CD4-positive, alpha-beta memory T cell (primary cell): ENCODE measurements at places on chromosomes 4 and X. TPM values are rescaled to one million over a fixed set of nuclear protein-coding genes. Genes with fewer than 3 reads are reported as not detected.

GRCh38 chr4:25986807-25987206 is 72.8 kb downstream of the SMIM20 start:
- DNase-seq: no peak

GRCh38 chr4:137082061-137082460 is 450.2 kb downstream of the PCDH18 start:
- DNase-seq: no peak

GRCh38 chr4:27835851-27836250 is 975.2 kb downstream of the STIM2 start:
- no peak for DNase-seq

- DNase-seq: no peak
These were observed 1344.5 kb upstream of the PCDH7 start for GRCh38 chr4:29375716-29376115.

Gene ZAR1
- not detected for total RNA-seq

GRCh38 chr4:104756837-104757236 is 262.1 kb upstream of the CXXC4 start:
- no peak for DNase-seq

- no peak for DNase-seq
These were observed 65.8 kb downstream of the AFAP1 start for GRCh38 chr4:7873881-7874280.

GRCh38 chr4:127782025-127782274 is 172 bp upstream of the HSPA4L start:
- DNase-seq: no peak

GRCh38 chrX:636981-637659 is 6.5 kb downstream of the SHOX start:
- DNase-seq: no peak

- no peak for DNase-seq
These were observed 10.0 kb upstream of the PPA2 start for GRCh38 chr4:105483840-105484239.

GRCh38 chr4:55876387-55876786 is 22.9 kb downstream of the EXOC1 start:
- no peak for DNase-seq

Gene POU3F4
- not detected for total RNA-seq

Gene SPATA4
- total RNA-seq: not detected

GRCh38 chr4:72397314-72397713 is 171.7 kb downstream of the ADAMTS3 start:
- no peak for DNase-seq

GRCh38 chr4:85218756-85219155 is 252.3 kb upstream of the WDFY3 start:
- DNase-seq: no peak

Gene PAGE4
- total RNA-seq: not detected

Gene CAPN6
- total RNA-seq: not detected

Gene USP17L27
- total RNA-seq: not detected

Gene DRP2
- total RNA-seq: not detected

Gene APBB2
- 0.50 TPM for total RNA-seq

Gene CSN1S1
- not detected for total RNA-seq

GRCh38 chr4:14152834-14153519 is 525.5 kb upstream of the BOD1L1 start:
- DNase-seq: no peak

Gene NDST4
- total RNA-seq: not detected

- DNase-seq: no peak
These were observed 64.7 kb downstream of the TMEM156 start for GRCh38 chr4:38967260-38968095.

GRCh38 chr4:2891294-2891693 is 47.6 kb downstream of the ADD1 start:
- DNase-seq: no peak

Gene SLC26A1
- 1.6 TPM for total RNA-seq

Gene HPGDS
- total RNA-seq: 0.33 TPM

DNA sequence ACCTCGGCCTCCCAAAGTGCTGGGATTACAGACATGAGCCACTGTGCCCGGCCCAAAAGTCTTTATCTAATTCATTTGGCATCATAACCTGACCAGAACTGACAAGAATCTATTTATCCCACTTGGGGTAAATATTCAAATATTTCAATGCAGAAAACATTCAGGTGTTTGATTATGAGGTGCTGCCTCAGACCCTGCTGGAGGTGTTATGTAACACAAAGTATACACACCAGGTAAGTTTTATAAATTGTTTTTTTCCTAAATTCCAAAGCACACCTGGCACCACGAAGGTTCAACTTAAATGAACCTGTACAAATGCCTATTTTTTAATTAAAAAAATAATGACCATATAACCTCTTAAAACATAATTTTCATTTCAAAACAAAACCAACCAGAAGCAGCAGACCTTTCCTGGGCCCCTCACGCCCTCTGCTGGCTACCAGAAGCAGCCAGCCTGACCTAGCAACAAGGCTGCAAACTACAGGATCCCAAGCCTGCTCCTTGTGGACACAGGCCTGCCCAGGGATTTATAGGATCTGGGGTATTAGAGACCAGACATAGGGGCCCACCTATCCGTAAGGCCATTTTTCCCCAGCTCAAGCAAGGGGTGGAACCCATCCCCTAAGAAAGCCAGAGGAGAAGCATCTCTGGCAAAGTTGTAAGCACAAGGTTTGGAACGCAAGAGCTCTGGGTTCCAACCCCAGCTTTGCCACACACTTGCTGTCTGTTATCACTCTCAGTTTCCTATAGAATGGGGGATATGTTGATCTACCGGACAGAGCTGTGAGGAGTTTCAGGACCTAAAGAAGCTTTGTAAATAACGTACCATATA is 11.7 kb downstream of the OTUD5 start:
- DNase-seq: peak; percentile 62

Gene TMEM47
- not detected for total RNA-seq

DNA sequence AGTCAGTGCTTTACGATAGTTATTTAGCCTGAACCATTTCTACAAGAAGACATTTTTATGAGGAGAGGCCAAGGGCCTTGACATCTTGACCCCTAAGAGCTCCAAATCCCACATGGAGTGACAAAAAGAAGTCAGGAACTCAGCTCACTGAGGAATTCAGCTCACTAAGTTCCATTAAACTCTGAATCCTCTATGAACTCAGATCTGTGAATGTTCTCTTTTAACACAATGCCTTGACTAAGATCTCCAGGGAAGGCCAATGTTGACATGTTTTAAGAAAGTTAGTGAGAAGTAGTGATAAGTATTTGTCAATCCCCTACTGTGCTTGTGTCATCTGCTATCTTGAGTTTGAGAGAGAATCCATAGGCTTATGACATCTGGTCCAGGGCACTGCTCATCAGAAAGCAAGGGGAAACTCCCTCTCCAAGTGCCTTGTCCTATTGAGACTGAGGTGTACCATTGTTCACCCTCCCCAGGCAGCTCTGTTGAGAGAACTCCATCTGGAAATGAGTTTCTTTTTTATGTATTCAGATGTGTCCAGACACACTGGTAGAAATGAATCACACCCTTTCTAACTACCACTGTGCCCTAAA is 68.7 kb upstream of the PCDH19 start:
- DNase-seq: no peak

GRCh38 chr4:105061731-105062130 is 84.9 kb upstream of the TET2 start:
- DNase-seq: no peak

- DNase-seq: no peak
These were observed 112.5 kb downstream of the CCNG2 start for GRCh38 chr4:77269505-77269904.

DNA sequence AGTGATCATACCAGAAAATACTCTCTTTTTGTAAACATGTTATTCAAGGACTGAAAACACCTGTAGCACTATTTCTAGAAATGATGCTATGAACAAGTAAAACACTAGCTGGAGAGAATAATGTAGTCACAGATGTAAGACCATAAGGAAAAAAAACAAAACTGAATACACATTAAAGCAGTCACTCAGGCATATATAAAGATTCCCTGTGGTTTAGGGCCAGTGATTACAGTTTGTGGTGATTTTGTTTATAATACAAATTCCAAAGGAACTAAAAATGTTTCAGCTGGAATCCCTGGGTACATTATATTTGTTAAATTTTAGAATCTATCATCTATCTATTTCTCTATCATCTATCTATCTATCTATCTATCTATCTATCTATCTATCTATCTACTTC is 777.8 kb upstream of the FRG1 start:
- no peak for DNase-seq

DNA sequence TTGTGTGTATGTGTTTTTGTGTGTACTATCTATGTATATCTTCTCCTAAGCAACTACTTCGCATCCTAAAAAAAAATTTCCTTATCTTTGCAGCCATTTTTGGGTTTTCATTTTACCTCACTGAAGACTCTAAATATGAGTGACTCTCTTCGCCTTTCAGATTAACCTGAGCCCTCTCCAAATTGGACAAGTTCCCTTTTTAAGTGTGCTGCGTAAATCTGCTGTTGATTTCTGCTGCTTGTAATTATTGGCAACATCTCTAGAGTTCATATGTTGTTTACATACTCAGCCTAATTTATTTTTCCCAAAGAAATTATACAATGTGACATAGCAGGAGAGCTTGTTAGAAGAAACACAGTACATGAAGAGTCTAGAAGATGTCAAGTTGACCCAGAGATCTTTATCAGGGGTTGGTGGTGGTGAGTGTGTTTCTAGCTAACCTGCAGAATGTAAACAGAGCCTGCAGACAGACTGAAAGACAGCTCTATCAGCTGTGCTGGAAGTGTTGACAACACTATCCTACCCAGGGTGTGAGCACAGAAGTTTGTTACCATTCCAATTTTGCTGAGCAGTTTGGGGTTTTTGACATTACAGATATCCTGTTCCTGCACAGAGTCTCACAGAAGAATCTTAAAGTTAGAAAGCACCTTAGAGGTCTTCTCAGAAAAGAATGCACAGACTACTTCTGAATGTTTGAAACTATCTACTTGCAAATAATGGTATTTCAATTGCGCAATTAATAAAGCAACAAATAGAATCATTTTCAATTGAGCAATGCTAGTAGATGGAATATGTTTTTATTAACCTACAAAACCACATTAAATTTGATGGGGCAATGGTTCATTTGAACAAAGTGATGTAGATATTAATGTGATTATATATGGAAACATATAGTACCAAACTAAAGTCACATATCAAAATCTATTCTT is 12.5 kb downstream of the SOX3 start:
- no peak for DNase-seq

Gene CRMP1
- not detected for total RNA-seq

Gene CSN3
- not detected for total RNA-seq

DNA sequence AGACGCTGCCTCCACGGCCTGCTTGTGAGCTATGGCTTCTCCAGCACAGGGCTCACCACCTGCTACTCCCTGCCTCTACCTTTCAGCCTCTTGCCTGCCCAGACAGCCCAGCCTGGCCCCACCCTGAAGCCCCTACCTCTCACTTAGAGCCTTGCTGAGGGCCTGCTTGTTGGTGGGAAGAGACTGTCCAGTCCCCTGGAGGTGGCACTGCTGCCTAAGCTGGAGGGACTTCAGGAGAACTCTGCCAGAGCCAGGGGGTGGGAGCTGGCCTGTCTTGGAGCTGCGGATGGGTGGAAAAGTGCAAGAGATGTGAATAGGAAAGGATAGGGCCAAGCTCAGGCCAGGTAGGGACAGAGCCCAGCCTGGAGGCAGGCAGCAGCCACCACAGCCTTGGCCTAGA is 2.7 kb upstream of the ZNF185 start:
- DNase-seq: no peak

- no peak for DNase-seq
These were observed 919 bp downstream of the SOWAHD start for GRCh38 chrX:119759248-119759766.

GRCh38 chr4:8329859-8330761 is 60.6 kb downstream of the HTRA3 start:
- DNase-seq: no peak

Gene NLRP2B
- not detected for total RNA-seq

Gene ZFYVE28
- total RNA-seq: 31.8 TPM

- DNase-seq: no peak
These were observed 81.9 kb upstream of the SCML1 start for GRCh38 chrX:17655211-17656034.

DNA sequence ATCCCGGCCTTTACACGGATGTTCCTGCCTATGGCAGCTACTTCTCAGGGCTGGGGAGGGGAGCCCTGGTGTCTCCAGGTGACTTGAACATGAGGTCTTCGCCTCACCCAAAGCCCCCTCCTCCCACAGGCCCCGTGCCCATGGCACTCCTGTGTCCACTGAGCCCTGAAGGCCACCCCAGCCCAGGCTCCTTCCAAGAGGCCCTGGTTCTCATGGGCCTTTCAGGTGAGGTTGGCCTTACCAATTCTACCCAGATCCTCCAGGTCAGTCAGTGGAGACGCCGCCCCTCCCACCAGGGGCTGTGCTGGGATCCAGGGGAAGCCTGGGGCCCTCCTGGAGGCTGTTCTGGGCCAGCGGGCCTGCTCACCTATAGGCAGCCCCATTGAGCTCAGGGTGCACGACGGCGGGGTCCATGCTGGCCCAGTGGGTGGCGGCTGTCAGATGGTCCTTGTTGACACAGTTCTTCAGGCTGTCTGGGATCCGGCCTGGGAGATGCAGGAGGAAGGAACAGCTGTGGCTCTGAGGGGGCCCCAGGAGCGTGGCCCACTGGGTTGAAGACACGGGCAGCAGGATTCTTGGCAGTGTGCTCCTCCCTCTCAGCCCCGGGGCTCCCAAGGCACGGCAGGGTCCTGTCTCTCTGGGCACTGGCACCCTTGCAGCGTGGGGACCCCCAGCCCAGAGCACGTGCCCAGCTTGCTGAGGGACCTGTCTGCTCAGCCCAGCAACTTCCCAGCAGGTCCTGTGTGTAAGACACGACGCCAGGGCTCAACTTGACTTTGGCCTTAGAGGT is 36.2 kb downstream of the CTBP1 start:
- no peak for DNase-seq

GRCh38 chrX:69143530-69143929 is 21.7 kb downstream of the PJA1 start:
- no peak for DNase-seq

DNA sequence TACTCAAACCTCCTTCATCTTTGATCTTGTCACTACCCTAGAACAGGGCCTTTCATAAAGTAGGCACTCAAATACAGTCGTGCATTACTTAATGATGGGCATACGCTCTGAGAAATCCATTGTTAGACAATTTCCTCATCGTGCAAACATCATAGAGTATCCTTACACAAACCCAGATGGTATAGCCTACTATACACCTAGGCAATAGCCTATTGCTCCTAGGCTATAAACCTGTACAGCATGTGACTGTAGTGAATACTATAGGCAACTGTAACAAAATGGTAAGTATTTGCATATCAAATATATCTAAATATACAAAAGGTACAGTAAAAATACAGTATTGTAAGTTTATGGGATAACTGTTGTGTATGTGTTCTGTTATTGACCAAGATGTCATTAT is 31.9 kb downstream of the CLDN2 start:
- DNase-seq: no peak

DNA sequence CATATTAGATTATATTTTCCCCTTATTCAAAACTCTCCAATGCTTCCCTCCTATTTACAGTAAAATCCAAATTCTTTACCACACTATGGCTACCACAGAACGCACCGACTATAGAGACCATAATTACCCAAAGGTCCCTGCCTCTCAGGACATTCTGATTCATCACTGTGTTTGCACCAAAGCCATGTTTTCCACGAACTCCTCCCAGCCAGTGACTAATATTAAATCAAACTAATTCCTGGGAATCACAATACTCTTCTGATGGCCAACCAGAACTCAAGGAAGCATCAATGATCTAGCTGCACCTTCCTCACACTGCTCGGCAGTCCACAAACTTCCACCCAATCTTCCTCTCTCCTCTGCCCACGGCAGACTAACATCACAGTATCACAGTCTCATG is 24.2 kb upstream of the EDNRA start:
- no peak for DNase-seq

GRCh38 chr4:37872310-37872988 is 18.4 kb upstream of the TBC1D1 start:
- no peak for DNase-seq

Gene NR3C2
- 46.0 TPM for total RNA-seq
